ENCODE measurements at places on chromosomes 2 and 18. TPM values are rescaled to one million over a fixed set of nuclear protein-coding genes. Genes with fewer than 3 reads are reported as not detected.

- no peak for DNase-seq
Observed at GRCh38 chr2:40450066-40450795, 1.7 kb downstream of the SLC8A1 start.

DNA sequence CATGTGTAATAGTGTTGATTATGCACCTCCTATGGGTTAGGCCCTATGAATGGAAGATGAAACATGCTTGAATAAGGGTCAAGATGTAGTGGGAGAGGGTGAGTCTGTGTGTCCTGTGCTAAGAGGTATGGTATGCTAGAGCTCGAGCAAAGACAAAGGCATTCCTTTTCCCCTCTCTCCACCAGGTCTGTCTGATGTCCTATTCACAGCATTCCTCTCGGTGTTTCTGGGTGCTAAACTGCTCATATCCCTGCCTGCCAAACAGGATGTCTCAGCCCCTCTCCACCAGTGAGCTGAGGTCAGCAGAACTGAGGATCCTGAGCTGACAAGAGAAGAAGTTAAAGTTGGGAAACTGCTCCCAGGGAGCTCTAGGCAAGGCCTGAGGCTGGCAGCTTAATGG, 344.9 kb downstream of the TSN start:
- DNase-seq, result peak; percentile 25

Gene MYOM1
- not detected for total RNA-seq

DNA sequence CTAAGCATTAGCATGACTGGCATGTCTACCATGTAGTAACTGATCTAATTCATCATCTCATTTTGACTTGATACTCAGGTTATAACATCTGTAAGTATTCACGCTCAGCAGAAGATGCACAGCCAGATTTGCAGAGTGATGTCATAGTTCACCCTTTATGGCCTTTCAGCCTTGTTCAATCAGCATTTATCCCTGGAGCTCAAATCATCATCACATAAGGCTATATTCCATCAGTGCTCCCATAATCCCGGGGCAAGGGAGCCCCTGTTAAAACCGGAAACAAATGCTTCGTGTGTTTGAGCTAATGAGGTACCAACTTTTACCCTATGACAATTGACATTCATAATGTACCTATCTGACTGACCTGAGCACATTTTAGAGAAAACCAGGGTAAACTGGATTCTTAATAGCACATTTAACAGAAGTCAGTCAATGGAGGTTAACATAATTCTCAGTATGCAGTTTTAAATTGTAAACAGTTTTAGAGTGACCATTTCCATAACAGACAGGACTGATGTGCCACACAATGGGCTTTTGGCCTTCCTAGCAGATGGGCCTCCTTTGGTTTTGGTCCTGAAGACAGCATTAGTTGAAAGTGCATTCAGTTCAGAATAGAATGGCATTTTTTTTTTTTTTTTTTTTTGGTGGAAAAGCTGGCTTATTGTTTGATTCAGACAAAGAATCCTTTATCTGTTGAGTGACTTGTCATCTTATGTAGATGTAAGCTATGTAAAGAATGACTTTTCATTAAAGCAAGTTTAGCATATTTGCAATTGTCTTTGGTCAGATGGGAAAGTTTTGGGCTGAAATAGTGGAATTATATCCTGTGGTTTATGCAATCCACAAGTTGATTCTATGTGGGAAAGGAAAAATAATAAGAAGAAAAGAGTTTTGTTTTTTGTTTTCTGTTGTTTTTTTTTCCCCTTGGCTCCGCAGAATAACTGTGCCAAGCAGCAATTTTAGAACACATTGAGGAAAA, 866.0 kb upstream of the ACVR2A start:
- no peak for DNase-seq

Gene SCN1A
- total RNA-seq, result not detected

Gene IFIH1
- total RNA-seq, result 10.6 TPM

DNA sequence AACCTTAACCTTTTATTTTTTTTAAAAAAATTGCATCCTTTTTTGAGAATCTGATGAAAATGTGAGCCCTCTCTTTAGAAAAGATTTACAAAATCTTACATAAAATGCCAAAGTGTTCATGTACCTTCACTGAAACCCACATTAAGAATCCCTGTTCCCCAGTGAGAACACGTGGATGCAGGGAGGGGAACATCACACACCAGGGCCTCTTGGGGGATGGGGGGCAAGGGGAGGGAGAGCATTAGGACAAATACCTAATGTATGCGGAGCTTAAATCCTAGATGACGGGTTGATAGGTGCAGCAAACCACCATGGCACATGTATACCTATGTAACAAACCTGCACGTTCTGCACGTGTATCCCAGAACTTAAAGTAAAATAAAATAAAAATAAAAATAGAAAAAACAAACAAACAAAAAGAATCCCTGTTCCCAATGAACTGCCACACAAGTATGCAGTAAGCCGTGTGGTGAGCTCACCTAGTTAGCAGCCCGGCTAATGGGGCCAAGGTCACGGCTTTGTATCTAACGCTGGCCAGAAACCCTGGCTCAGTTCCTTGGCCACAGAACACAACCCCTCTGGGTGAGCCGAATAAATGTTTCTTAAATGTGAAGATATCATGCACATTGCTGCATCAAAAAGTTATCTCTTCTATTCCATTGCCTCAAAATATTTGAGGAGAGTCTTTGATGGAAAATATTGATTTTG, 41.4 kb downstream of the CHST9 start:
- DNase-seq, result peak; percentile 12

Gene UPP2
- total RNA-seq, result not detected

DNA sequence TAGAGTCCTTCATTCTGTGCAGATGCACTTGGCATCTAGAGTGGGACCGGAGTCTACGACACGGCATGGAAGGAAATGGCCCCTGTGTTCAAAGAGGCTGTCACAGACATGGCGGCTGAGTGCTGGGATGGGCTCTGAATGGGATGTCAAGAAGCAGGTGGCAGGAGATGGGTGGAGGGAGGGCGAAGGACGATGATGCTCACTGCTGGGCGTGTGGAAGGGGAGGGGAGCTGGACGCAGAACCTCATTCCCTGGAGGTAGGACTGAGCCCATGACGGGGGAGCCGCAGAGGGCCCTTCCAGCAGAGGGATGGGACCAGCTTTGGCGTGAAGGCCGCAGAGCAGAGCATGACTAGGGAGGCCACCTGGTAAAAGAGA, 18.8 kb upstream of the ALPI start:
- no peak for DNase-seq

- no peak for DNase-seq
Observed at GRCh38 chr2:128777196-128778035, 458.7 kb upstream of the HS6ST1 start.

Gene MAB21L4
- not detected for total RNA-seq

Gene RBM44
- total RNA-seq, result 0.06 TPM

- no peak for DNase-seq
Observed at GRCh38 chr18:24055009-24055804, 40.7 kb downstream of the TTC39C start.

DNA sequence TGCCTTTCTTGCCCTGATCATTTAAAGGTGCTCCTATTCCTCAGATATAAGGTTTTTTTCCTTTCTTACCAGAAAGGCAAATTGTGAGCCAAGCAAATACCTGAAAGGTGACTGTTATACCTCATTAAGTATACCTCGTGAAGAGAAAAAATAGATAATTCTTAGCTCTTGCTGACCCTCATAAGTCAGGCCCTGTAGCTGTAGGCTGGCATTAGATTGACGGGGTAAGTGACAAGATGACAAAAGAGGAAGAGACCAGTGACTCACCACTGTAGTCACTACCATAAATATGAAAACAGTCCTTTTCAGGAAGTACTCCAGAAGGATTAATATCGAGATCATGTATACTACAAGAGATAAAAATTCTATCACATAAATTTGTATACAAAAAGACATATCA, 104.6 kb downstream of the PTPN4 start:
- DNase-seq, result peak; percentile 4

Gene SKOR2
- not detected for total RNA-seq

DNA sequence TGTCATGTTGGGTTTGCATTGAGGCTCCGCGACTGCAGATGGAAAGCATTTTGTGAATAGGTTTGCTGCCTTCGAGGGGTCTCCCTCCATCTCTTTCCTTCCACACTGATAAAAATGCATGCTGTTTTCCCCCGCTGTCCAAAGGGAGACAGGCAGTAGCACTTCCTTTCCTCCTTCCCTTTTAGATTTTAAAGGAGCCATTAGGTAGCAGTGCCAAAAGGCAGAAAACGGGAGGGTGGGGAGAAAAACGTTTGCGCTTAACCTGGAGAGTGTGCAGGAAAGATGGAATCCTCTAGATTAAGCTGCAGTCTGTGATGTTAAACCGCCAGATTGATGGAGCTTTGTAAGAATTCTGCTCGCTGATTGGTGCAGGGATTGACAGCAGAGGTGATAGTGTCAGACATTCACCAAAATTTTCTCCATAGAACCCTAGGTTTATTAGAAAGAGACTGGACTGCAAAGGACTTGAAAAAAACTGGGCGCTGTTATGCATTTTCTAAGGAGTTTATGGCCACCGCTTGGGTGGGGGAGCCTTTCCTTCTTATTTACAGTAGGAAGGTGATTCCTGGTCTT, 688 bp downstream of the MAPRE2 start:
- no peak for DNase-seq

DNA sequence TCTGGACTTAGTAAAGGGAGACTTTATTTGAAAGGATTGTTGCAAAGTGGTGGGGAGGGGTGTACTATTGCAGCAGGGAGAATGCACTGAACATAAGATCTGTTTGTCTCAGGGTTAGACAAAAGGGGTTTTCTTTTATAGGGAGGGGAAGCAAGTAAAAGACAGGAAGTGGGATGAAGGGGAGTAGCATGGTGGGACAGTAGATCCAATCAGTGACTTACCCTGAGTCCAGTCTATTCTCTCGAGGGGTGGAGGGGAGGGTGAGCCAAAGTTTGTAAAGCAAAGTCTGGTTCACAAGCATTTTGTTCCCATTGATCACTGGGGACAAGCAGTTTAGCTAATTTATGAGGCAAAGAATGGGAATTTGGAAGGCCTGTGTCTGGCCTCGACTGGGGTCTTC, 35.0 kb upstream of the CYP27C1 start:
- no peak for DNase-seq

- DNase-seq, result no peak
Observed at GRCh38 chr2:176272870-176273459, 3.7 kb downstream of the MTX2 start.

- DNase-seq, result no peak
Observed at GRCh38 chr2:240463274-240463865, 27.9 kb downstream of the GPC1 start.

Gene C2orf92
- 4.9 TPM for total RNA-seq

- DNase-seq, result no peak
Observed at GRCh38 chr2:3876685-3877084, 173.3 kb downstream of the DCDC2C start.

GRCh38 chr2:233112329-233112728, 52.2 kb downstream of the INPP5D start:
- no peak for DNase-seq

Gene RAB6D
- total RNA-seq, result not detected

Gene EFHD1
- 0.95 TPM for total RNA-seq

DNA sequence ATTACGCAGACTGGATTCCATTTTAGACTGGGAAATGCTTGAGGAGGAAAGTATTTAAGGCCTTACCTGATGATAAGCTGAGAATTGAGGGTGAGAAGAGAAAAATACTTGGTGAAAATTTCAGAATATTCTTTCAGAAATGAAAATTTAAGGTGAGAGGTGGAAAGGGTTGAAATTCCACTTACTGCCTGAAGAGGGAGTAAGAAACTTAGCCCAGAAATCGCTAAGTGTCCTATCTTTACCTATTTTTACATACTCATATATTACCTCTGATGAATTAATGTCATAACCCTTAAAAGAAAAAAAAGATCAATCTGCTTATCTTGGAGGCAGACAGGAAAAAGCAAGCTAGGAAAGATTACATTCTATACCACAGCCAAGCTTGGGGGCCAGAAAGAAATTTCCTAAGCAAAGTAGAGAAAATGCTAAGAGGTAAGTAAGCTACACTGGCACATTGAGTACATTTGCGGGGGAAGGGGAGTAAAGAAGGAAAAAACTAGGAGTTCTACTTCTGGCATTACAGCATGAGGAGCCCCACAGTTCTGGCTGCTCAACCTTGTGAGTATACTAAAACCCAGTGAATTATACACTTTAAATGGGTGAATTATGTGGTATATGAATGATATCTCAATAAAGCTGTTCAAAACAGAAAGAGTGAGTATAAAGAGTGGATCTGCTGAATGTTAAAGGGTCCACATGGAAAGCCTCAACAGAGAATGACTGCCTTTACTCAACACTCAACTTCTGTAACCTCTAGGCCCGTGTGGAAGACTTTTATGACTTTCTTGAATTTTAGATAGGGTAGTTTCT, 33.8 kb downstream of the SMC6 start:
- no peak for DNase-seq

DNA sequence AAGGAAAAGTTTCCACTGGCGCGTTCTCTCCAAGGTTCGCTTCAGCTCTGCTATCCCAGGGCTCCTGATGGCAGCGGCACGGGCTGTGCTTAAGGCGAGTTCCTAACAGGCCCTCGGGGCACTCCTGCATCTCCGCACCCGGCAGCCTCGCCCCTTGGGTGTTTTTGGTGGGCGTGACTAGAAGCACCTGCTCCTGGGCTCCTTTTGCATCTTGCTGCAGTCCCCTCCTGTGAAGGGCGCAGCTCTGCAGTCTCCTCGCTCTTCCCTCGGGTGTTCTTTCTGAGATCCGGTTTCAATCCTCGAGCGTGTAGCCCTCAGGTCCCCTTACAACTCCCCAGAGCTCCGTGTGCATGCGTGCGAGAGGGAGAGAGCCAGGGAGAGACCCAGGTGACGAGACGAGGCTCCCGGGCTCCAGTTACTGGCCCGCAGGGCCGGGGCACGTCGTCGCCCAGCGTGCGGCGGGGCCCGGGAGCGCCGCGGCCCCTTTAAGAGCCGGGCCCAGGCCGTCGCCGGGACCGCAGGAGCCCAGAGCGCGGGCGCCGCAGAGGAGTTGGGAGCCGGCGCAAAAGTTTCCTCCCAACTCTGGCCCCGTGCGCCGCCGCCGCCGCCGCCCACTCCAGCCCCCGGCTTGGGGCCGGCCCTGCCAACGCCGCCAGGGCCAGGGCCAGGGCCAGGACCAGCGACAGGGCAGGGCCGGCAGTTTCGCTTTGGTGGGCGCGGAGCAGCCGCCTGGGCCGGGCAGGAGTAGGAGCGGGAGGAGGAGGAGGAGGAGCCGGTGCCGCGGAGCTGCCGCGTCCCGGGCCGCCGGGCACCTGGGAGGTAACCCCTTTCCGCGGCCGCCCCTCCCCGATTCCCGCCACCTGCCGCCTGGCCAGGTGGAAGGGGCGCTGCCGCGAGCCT, at the start of gene PARD3B:
TSS of gene PARD3B (plus strand) at position 515 of the 900 bp plus-strand sequence. CDS start 525 bp downstream, outside the sequence.
- peak; percentile 61 for DNase-seq

GRCh38 chr2:235904585-235904931, 263.6 kb downstream of the GBX2 start:
- no peak for DNase-seq

DNA sequence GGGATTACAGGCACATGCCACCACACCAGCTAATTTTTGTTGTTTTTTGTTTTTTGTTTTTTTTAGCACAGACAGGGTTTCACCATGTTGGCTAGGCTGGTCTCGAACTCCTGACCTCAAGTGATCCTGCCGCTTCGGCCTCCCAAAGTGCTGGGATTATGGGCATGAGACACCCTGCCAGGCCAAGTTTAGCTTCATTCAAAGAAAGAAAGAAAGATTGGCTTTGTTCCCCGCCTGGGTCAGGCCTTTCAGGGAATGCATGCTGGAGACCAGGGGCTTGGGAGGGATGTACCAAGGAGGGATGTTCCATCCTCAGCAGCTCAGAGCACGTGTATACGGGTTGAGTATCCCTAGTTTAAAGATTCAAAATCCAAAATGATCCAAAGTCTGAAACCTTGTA, 283.0 kb downstream of the ALPK2 start:
- DNase-seq, result no peak
